ENCODE measurements at places on chromosomes 12 and 14.

DNA sequence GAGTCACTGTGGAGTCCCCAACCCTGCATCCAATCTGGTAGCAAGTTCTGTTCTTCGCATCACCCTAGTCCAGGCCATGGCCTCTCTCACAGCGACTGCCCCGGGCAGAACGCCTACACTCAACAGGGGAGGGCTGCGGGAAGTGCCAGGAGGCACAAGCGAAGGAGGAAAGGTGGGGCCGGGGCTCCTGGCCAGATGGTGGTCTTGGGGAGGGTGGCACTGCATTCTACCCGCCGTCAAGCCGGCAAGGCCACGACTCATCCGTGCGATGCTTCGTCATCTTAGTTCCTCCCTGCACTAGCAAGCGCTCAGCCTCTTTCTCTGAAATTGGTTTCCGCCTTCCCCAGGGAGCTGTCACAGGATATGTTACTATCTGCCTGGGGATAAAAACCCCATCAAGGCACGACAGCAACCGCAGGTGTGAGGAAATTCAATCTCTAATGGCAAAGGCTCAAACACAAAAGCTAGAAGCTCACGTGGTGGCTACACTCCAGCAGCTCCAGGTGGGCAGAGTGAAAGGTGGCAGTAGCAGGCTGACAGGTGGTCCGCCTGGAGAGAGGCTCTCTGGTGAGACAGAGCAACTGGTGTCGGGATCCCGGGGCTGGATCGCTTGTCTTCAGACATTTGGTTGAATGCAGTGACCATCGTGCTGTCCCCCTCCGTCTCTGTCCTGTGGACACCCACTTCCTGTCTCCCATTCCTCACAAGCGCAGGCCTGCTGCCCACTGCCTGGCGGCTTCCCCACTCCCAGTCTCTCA lies 34.1 kb downstream of the ACADS start:
- no peak for DNase-seq

GRCh38 chr12:92049403-92049802 lies 96.2 kb downstream of the BTG1 start:
- no peak for DNase-seq

DNA sequence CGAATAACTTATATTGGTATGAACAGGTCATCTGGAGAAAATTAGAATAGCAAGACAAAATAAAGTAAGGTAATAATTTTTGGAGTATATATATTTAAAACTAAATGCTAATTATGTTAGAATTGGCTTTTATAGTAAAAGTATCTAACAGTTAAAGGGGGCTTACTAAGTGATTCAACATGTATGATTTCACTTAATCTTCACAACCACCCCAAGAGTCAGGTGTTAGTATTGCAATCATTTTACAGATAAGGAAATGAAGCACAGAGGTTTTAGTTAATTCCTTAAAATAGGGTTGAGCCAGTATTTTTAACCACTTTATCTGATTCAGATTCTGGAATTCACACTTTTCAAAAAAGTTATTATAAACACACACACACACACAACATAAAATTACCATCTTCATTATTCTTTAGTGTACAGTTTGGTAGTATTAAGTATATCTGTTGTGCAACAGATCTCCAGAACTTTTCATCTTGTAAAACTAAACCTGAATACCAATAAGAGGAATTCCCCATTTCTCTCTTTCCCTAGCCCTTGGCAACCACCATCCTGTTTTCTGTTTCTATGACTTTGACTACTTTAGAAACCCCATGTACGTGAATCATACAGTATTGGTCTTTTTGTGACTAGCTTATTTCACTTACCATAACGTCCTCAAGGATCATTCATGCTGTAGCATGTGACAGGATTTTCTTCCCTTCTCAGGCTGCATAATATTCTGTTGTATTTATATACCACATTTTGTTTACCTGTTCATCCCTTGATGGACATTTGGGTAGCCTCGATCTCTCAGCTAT lies 12.5 kb downstream of the A2M start:
- no peak for DNase-seq

DNA sequence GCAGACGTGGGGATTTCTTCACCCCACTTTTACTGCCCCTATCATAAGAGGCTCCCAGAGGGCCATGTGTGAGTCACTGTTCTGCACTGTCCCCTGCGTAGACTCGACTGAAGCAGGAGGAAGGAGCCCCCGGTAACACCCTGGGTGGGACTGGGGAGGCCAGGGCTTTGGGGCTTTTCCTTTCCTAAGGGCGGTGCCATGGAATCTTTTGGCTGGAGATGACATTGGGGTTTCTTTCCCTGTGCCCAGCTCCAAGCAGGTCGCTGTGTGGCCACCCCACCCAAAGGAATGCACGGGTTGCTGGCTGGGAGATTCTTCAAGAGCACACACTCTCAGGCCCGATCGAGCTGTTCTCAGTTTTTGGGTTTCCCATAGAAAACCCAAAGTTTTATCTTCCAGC lies 62.3 kb upstream of the RIN3 start:
- no peak for DNase-seq

DNA sequence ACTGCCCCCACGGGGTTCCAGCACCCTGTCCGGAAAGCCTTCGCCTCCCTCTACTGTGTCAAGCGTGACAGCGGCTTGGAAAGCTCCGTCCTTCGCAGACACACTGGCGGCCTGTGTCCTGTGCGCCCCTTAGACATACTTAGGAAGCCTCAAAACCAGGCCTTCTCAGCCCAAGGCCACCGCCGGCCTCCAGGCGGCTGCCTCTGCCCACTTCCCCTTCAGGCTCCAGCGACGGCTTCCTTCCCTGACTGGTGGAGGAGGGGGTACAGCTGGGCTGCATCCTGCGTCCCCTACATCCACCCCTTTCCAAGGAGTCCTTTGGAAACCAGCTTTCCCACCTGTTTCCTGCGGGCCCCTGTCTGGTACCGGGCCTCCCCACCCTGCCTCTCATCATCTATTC lies 2.5 kb upstream of the CACNA2D4 start:
- no peak for DNase-seq

DNA sequence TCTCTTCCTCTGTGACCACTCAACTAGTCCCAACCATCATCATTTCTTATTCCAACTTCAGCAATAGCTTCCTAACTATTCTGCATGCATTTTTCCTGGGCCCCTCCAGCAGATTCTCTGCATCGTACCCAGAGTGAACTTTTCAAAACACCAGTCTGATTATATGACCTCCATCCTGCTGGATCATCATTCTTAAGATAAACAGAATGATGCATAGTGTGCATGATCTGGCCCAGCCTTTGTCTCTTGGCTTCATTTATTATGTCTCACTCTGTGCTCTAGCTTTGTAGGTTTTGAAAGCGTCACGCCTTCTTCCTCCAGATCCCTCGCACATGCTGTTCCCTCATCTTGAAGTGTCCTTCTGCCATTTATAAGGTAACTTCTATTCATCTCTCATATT lies 46.3 kb upstream of the SLC38A4 start:
- DNase-seq, result no peak

GRCh38 chr12:57142727-57143126 lies 4.7 kb downstream of the LRP1-AS start:
- DNase-seq, result no peak

- DNase-seq, result no peak
Observed at GRCh38 chr14:23145794-23146350, 26.8 kb upstream of the CEBPE start.

- no peak for DNase-seq
Observed at GRCh38 chr14:101132051-101132571, 228.6 kb upstream of the RTL1 start.

- no peak for DNase-seq
Observed at GRCh38 chr12:1800401-1801302, 19.7 kb upstream of the LRTM2 start.

DNA sequence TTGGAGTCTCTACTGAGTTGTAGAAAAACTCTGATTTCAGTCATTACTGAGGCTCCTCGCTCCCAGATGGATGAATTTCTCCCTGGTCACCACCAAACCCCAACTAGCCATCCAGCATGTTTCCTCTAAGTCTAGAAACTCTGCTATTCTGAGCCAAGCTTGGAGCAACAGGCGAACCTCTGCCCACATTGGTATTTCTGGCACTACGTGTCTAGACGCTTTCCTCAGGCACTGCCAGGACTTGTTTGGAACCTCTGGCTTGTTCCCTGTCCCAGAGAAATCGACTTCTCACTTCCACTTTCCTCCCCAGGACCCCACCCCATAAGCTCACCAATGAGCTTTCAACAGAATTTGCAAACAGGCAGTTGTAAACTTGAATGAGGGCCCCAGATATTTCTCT lies 27.6 kb downstream of the WSCD2 start:
- no peak for DNase-seq

GRCh38 chr12:115691123-115691522 lies 586.4 kb downstream of the MED13L start:
- DNase-seq, result no peak

GRCh38 chr12:79546466-79547043 lies 144.2 kb downstream of the PAWR start:
- no peak for DNase-seq

GRCh38 chr12:111745211-111745610 lies 21.5 kb upstream of the ALDH2 start:
- DNase-seq, result no peak

- DNase-seq, result no peak
Observed at GRCh38 chr14:24274101-24274543, 2.7 kb upstream of the RABGGTA start.

DNA sequence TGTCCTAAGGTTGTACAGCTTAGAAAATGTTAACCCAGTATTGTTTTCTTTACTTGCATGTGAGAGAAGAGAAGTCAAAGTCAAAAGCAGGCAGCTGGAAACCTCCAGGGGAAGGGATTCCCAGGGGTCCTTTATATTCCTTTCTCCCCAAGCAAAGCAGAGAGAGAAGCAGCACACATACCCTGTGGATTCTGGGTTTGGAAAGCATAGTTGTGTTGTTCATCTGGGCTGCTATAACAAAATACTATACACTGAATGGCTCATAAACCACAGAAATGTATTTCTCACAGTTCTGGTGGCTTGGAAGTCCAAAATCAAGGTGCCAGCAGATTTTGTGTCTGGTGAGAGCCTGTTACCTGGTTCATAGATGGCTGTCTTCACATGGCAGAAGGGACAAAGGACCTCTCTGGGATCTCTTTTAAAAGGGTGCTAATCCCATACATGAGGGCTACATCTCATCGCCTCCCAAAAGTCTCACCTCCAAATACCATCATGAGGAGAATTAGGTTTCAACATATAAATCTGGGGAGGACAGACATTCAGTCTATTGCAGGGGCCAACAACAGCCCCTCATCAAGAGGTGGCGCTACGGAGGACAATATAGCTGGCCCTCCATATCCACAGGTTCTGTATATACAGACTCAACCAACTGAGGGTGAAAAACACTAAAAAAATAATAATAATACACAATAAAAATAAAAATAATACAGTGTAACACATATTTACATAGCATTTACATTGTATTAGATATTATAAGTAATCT lies 19.3 kb upstream of the PCNX1 start:
- no peak for DNase-seq

DNA sequence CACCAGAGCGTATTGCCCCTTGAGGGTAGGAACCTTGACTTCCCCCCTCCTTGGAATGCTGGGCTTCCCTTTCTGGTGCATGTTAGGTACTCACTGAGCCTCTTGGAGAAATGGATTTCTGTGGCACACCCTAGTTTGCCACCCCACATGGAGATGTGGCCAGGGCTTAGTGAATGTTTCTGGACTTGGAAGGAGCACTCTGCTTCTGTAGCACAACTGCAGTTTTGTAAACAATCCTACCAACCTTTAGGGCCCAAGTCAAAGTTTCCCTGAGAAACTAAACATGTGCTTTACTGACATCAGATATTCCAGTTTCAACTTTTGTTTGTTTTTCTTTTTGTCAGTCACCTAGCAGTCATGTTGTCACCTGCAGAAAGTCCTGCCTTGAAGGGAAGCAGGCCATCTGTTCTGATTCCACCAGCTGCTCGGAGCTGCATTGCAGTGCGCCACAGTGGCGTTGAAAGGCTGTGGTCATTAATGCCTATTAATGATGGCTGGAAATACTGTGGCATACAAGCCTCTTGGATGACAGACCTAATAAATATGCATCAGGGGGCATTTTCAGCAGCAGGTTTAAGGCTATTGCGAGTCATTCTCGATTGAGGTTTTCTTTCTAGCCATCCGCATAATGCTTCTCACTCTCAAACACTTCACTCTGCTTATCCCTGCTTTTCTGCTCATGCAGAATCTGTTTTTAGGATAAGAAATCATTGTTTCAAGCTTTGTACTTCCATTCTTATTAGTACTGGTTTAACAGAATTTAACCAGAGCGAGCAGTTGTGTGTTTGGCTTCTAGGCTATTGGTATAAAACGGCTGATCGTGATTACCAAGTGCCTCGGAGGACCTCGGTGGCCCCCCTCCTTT lies 7.8 kb downstream of the PELI2 start:
- DNase-seq, result no peak

DNA sequence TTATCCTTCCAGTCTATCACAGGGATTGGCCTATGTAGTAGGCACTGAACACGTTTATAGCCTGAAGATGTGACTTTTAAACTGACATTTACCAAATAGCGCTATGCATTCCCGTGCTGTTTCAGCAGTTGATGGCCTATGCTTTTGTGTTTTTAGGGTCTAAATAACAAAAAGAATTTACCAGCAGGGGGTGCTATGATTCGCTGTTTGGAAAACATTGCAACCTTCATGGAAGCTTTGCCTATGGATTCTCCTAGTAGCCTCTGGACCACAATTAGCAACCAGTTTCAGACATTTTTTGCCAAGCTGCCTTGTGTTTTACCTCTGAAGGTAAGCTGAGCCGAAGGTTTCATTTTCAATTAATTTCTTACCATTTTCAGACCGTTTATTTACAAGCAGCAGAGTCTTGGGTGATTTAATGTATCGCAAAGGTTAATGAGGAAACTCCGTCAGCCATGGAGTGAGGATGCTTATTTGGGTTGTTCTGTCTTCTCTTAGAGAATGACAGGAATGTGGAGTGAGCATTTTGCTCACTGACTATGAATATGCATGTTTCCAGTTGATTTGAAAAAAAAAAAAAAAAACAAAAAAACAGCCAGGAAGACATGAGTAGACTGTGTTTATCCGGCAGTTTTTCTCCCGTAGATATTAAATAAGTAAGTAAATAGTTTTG lies 133.1 kb downstream of the PRIMA1 start:
- DNase-seq, result no peak

- DNase-seq, result no peak
Observed at GRCh38 chr12:38162708-38163441, 153.7 kb upstream of the ALG10B start.

- peak; percentile 39 for DNase-seq
Observed at GRCh38 chr12:9673404-9674225, 4.1 kb downstream of the CLEC2D start.

GRCh38 chr12:89544681-89545184 lies 18.9 kb upstream of the POC1B start:
- no peak for DNase-seq

- DNase-seq, result no peak
Observed at GRCh38 chr12:41908206-41908605, 236.5 kb downstream of the GXYLT1 start.

- no peak for DNase-seq
Observed at GRCh38 chr12:6372403-6373003, 2.9 kb downstream of the SCNN1A start.

GRCh38 chr12:92505254-92506231 lies 197.2 kb upstream of the PLEKHG7 start:
- peak; percentile 32 for DNase-seq
